ENCODE measurements at places on chromosomes 3 and 15.

- DNase-seq: no peak
Measured at GRCh38 chr3:72227486-72228070, 442.6 kb upstream of the PROK2 start.

DNA sequence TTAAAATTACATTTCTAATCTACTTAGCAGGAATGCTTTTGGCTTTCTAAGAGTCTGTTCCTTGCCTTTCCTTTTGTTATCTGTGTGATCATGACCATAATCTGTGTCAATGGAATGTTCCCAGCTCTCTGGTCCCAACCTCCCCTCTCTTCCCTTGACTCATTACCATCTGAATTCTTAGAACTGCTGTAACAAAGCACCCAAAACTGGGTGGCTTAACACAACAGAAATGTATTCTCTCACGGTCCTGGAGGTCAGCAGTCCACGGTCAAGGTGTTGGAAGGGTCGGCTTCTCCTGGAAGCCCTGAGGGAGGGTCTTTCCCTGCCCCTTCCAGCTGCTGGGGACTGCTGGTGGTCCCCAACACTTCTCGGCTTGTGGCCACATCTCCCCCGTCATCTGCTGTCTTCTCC, 81.1 kb downstream of the LRRK1 start:
- DNase-seq: no peak

DNA sequence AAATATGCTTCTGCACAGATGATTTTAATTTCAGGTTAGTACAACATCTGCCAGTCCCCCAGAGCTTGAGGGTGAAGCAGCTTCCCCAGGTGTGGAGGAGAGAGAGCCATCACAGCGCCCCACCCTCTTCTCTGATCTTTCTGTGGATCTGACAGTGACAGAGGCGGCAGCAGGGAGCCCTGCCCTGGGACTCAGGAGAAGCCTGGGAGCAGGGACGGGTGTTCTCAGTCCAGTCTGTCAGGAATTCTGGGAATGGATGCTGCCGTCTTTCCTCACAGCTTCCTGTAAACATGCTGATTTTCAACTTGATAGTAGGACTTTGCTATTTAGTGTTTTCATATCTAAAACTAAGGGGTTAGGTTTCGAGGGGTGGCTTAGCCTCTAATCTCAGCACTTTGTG, 11.4 kb upstream of the RAB8B start:
- DNase-seq: no peak

GRCh38 chr3:58180940-58181587, 29.7 kb downstream of the DNASE1L3 start:
- no peak for DNase-seq

- DNase-seq: peak; percentile 89
Measured at GRCh38 chr3:192892981-192893700, 24.5 kb downstream of the MB21D2 start.

- no peak for DNase-seq
Measured at GRCh38 chr15:27936164-27936563, 163.0 kb downstream of the OCA2 start.

DNA sequence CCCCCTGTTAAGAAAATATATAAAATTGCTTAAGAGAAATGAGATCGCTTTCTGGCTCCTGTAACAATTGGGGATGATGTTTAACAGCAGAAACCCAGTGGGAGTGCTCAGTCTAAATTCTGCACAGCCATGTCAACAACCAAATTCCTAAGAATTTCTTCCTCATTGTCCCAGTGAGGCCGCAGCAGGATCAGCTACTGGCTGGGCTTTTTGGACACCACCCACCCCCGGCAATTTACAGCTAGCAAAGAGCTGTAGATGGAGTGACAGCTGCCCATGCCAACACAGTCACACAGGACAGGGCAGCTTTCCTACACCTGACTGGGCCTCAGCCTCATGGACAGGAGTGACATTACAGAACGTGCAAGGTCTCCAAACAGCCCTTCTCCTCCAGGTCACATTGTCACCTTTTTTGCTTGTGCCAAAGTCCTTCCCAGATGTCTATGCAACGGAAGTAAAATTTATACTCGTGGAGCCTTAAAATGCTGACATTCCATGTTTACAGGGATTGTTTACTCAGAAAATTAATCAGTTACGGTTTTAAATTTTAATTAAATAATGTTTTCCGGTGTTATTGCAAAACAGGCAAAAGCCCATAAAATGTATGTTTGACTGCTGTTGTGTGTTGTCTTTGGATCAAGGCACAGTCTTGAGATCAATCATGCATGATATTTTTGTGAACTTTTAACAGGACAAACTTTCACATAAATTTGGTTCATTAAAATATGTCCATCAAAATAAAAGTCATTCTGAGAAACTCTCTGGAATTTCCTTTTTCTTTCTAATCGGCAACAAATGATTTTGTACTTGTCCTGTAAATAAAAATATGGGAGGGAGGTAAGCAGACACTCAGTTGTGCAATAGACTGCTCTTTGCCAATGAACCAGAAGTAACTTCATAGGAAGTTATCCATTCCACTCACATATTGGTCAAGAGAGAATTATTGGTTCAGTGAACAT, 943.2 kb downstream of the MCTP2 start:
- no peak for DNase-seq

DNA sequence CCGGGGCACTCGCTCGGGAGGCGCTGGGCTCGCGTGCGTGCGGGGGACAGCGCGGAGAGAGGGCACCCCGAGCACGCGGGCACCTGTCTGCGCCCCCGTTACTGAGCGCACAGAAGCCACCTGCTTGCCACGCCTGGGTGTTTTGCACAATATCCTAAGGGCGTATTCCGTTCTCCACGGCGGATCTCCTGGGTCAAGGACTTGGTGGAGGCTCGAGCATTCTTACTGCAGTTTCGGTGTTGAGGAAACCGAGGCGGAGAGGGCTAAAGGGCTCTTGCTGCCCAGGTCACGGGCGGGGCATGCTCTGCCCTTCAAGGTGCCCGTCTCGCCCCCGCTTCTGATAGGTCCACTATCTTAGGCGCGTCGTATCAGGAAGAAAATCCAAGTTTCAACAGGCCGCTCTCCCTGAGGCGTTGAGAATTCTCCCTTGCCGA, 526 bp downstream of the GPD1L start:
- peak; percentile 48 for DNase-seq

- DNase-seq: no peak
Measured at GRCh38 chr3:126582311-126582710, 23.6 kb upstream of the C3orf22 start.

DNA sequence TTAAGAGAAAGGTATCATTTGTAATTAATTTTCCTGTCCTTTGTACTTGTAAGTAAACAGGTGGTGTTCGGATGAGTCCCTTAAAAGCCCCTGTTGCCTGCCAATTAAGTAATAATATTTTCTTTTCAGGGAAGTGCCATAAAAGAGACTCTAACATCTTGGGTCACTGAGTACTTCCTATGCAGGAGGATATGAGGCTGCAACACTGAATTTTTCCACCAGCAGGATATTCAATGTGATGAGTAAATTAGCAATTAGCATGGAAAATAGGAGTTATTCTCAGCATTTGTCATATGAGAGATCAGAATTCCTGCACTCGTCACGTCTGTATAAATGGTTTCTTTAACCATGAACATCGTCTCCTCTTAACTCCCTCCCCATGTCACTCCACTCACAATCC, 45.4 kb downstream of the WWTR1 start:
- DNase-seq: no peak

DNA sequence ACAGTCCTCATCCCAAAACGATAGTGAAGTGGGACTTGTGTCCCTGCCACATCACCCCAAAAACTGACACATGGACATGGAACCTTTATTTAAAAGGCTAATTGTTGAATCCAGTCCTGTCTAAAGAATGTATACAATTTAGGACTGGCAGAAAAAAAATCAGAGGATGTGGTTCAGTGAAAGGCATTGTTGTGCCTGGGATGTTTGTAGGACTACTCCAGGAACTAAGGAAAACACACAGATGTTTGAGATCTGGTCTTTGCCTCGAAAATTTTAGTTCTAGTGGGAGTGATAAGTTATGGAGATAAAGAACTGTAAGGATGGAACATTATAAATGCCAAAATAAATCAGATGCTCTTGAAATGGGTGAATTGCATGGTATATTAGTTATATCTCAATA, 27.2 kb downstream of the VGLL4 start:
- DNase-seq: no peak

DNA sequence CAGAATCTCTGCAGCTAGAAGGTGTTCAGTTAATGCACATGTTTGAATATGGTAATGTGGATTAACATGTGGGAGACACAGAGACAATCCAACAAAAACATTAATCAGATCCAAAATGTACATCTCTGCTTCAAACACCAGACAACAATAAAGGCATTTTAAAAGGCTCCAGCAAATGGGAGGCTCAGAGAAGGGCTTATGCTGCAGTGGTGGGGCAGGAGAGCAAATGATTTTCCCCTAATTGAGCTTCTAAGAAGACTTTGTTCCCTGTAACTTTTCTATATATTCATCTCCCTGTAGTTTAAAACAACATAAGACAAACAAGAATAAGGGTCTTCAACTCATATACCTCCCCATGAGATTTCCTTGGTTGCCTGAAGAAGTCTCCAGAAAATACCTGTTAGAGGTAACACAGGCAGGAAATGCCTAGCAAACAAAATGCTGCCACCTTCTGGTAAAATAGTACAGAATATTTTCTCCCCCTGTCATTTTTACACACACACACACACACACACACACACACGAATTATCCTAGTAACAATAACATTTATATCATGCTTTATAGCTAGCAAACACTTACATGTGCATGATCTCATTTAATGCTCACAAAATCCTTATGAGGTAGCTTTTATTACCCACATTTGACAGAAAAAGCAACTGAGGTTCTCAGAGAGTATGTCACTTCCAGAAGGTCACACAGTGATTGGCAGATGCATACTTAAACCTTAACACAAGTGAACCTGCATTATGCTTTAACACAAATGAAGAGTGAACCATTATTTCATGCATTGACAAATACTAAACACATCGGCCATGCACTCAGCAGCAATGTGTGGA, 123.4 kb upstream of the MB21D2 start:
- no peak for DNase-seq

DNA sequence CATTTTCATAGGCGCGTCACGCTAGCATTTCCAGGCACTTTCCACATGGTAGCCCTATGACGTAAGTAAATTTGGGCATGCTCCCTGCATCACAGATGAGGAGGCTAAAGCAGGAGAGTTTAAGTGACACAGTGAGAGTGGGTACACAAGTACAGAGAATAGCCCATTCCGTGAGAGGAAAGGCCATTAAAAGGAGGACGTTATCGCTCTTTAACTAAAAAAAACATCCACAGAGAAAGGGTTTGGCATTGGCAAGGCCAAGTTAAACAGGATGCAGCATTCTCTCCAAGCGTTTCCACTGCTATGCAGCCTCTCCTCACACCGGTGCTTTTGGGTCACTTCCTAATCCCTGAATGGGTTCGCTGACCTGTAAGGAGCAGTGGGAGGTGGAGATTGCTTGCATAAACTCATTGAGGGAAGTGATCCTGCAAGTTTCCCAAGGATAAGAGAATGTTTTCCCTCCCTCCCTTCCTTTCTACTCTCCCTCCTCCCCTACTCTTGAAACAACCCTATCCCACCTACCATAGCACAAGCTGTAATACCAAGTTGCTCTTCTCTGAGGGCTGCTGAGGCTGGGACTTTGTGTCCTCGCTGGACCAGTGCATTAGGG, 147.7 kb downstream of the VGLL4 start:
- DNase-seq: no peak

DNA sequence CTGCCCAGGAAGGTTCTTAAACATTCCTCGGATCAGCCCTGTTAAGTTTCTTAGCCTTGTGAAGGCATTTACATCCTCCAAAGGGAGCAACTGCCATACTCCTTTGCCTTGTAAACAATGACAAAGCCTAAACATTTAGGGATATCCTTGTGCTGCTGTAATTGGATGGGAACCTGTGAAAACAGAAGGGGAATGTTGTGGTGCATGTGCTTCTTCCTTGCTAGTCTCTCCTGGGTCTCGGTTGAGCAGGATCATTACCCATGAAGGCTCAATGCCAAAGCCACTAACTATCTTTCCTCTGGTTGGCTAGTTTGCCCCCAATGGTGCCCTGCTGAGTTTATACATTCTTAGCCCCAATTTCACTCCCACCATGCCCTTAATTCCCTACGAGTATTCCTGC, 17.3 kb downstream of the CHRNA3 start:
- DNase-seq: no peak

- peak; percentile 88 for DNase-seq
Measured at GRCh38 chr3:178078953-178079352, 457.3 kb upstream of the KCNMB2 start.

- peak; percentile 74 for DNase-seq
Measured at GRCh38 chr15:40217166-40217824, 21.6 kb upstream of the PAK6 start.

Data from adrenal gland (tissue), 19 donors.